Tibial artery (tissue), 4 donors: ENCODE measurements at places on chromosomes 12 and 14.

- no peak for DNase-seq
Observed at GRCh38 chr14:68284834-68285233, 465.3 kb downstream of the RAD51B start.

GRCh38 chr12:64480148-64480547 is 28.2 kb downstream of the TBK1 start:
- DNase-seq = no peak

GRCh38 chr14:57610631-57611030 is 117.0 kb upstream of the CCDC198 start:
- no peak for DNase-seq

GRCh38 chr14:89827265-89827664 is 127.3 kb downstream of the EFCAB11 start:
- peak; percentile 22 for DNase-seq

DNA sequence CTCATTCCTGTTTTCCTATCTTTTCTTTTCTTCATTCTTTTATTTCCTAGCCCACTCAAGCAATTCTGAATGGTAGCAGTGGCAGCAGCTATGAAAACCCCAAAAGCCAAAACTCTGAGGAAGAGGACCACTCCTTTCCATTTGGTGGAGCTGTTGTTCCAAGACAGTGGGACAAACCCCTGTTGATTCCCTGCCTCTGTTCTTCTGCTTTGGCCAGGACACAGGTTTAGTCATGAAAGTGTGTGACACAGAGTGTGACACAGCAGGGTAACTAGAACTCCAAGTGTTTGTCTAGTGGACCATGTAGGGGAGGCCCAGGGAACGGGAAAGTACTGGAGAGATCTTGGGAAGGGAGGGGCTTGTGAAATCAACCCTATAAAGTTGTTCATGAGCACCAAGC is 71.1 kb downstream of the PTCSC3 start:
- DNase-seq = no peak

DNA sequence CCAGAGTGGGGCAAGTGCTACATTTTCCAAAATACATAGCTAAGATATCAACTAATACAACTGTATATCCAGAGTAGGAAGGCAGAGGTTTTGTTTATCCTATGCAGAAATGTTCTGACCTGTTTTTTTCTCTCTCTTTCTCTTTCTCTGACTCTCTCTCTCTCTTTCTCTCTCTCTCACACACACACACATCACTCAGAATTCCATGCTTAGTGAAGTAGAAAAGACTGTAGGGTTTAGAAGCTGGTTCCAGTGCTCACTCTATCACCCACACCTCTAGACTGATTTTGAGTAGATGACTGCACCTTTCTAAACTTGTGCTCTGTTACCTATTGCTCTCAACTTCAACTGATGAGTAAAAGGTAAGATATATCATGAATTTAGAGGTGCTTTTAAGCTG is 356.7 kb downstream of the LRIG3 start:
- DNase-seq = no peak

- DNase-seq = no peak
Observed at GRCh38 chr14:20632448-20632830, 9.1 kb downstream of the OR6S1 start.

DNA sequence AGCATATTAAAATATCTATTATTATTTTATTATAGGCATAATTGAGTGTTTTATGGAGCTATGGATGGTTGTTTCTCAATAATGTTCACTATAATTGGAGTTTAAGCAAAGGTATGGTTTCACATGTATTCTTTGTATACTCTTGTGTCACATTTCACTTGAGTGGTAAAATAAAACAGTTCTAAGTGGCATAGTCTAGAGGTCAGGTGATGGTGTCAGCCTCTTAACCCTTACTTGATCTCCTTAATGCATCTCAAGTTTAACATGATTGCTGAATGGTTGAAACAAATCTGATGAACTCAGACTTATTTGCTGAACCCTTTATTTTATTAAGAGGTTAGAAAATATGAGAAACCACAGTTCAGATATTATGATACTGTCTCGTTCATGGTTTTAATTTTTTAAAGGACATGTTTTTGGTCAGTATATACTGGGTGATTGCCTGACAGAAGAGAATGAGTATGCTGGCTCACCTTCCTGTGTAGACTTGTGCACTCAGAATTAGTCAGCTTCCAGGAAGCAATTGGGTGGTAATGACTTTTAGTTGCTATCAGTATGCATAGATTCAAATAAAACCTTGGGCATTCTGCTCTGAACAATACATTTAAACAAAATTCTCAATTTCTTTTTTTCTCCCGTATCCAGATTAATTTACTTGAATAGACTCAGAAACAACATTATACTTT is 464.6 kb downstream of the PCNX1 start:
- no peak for DNase-seq

DNA sequence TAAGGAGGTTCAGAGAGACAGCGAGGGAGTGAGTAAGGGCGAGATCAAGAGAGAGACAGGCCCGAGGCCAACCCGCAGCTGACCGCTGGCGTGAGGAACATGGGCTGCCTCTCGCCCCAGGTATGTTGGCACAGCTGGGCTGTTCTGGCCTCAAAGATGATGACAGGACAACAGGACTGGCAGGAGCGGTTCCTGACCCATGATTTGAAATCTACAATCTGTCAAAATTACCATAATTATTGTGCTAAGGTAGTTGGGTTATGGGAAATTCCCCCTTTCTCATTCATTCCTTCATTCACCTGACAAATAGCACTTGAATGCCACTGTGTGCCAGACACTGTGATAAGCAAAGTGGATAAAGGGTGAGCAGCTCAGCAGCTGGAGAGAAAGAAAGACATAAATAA is 5.1 kb upstream of the ENDOU start:
- no peak for DNase-seq

DNA sequence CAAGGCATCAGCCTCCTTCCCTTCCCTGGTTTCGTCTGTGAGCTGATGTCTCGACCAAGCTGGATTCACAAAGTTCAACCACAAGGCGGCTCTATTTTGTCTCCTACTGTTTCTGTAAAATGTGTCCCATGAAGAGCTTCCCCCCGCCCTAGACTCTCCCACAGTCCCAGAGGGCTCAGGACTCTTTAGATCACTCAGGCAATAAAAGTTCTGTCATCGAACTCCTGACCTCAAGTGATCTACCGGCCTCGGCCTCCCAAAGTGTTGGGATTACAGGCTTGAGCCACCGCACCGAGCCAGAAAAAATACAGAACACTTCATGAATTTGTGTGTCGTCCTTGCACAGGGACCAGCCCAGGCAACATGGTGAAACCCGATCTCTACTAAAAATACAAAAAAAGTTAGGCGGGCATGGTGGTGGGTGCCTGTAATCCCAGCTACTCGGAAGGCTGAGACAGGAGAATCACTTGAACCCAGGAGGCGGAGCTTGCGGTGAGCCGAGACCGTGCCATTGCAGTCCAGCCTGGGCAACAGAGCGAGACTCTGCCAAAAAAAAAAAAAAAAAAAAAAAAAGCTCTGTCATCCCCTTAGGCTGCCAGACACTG is 149.4 kb downstream of the BCL11B start:
- no peak for DNase-seq

GRCh38 chr12:57793920-57794319 is 11.3 kb downstream of the TSFM start:
- no peak for DNase-seq

GRCh38 chr12:91702843-91703425 is 442.7 kb downstream of the BTG1 start:
- no peak for DNase-seq

DNA sequence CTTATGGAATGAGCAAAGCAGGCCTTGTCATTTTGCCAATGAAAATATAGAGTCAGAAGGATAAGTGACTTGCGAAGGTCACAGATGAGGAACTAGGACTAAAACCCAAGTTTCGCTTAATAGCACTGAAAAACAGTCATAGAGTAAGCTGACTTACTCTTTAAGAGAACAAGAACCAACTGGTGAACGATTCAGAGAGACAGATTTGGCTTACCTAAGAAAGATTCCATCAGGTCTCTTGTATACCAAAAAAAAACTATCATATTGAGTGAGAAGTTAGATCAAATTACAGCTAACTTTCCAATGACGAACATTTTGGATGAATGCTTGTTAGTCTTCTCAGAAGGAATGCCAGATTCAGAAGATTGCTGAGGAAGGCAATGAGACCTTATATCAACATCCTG is 74.2 kb downstream of the ZFC3H1 start:
- DNase-seq = no peak

- no peak for DNase-seq
Observed at GRCh38 chr14:67335781-67336180, 23.8 kb downstream of the ATP6V1D start.

DNA sequence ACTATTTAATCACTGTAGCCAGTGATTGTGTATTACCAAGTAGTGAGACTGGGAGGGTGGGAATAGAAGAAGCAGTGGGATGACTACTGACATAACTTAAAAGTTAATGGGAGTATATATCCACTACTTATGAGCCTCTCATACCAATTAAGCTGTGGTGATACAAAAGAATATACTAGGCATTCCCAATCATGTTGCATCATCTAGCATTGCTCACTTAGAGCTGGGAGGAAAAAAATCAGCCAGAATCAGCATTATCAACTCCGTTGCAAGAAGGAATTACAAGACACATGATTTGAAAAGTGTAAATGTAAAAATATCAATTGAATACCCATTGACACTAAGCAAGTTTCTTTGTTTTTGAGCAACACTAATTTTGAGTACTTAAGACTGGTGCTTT is 745 bp upstream of the PPP1R36 start:
- DNase-seq = no peak

DNA sequence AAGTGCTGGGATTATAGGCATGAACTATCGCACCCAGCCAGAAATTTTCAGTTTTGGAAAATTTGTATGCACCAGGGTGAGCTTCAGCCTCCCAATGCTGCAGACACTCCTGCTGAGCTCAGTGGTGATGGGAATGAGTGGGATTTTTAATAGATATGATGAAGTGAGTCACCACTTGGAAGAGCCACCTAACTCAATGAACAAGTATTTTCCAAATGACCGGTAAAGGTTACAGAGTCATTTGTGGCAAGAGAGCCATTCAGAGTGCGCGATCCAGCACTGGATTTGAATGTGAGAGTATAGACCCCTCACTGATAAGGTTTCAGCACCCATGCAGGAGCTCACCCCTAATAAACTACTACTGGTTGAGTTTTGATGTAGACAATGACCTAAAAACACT is 100.7 kb downstream of the PPP2R5C start:
- no peak for DNase-seq

GRCh38 chr12:130952171-130952954 is 1.3 kb upstream of the ADGRD1 start:
- DNase-seq = no peak

GRCh38 chr12:49946086-49946485 is 4.5 kb upstream of the AQP2 start:
- DNase-seq = no peak

- no peak for DNase-seq
Observed at GRCh38 chr14:102503641-102504327, 5.8 kb downstream of the ANKRD9 start.

DNA sequence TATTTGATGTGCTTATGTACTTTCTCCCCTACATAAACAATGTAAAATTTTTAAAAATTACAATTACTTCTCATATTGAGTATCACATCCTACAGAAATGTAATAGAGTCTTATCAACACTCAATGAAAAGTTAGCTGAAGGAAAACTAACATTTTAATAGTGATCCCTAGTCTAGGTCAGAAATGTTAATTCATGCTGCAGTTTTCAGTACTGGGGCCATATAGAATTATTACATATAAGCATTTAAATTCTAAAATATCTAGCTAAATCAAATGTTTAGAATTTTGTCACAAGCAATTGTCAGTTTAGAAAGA is 37.8 kb downstream of the SLC6A15 start:
- no peak for DNase-seq

DNA sequence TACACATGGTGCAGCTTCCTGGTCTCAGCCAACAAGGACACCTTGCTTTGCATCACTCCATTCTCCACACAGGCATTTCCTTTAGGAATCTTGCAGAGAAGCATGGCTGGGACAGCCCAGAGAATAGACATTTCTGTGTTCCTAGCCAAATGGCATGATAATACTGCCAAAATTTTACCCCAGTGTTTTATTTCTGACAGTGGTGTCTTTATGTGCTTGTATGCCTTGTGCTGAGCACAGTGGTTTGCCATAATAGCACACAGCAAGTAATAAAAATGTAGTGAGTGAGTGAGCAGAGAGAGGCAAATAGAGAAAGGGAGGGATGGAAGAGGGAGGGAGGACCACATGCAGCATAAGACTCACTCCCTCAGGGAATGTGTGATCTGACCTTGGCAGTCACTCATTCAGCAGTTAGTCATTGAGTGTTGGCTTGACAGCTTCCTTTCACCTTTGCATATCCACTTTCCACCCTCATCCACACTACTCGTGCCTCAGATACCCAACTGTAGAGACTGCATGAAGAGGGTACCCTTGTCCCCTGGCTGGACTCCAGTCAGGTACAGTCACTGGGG is 212.8 kb upstream of the CCDC196 start:
- no peak for DNase-seq

DNA sequence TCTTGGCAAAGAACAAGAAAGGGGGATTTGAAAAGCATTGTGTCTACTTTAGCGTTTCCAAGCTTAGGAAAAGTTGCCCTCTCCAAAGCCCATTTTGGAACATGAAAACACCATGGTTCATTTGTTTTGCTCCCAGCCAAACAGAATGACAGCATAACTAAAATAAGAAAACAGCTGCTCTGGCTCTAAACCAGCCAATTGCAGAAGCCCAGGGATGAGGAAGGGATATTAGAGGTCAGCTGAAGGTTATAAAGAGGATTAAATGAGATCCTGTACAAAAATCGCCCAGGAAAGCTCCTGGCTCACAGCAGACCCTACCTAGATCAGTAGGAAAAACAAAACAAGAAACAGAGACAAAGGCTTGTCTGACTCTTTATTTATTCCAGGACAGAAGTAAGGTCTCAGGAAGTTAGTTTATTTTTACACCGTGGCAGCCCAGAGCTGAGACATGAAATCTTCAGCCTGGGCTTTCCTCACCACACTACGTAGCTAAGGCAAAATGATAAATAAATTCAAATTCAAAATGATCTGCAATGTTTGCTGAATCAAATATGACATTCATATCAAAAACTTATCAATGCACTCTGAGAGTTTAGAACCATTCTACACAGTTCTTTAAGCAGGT is 25.9 kb downstream of the SPX start:
- no peak for DNase-seq

- DNase-seq = no peak
Observed at GRCh38 chr14:38496092-38496491, 240.2 kb upstream of the CLEC14A start.

- DNase-seq = no peak
Observed at GRCh38 chr14:98118749-98119148, 1153.2 kb downstream of the BCL11B start.

- DNase-seq = no peak
Observed at GRCh38 chr14:80927083-80927989, 14.2 kb downstream of the CEP128 start.

DNA sequence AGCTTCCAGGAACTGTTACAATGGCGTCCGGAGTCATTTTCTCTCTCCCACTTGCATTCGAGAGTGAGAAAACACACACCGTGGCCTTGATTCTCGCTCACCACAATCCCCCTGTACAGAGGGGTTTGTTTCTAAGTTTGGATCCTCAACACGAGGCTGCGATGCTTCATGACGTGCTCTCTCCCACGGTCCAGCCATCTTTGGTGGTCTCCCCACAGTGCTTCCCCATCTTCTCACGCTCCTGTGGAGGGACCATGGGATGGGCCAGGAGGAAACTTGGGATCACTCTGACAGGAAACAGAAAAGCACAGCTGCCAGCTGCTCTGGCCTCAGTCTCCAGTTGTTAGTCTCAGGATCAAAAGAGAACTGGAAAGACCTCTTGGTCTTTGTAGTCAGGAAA is 28.1 kb downstream of the OR10P1 start:
- DNase-seq = peak; percentile 34
